ENCODE measurements at places on chromosomes 7 and 10.

DNA sequence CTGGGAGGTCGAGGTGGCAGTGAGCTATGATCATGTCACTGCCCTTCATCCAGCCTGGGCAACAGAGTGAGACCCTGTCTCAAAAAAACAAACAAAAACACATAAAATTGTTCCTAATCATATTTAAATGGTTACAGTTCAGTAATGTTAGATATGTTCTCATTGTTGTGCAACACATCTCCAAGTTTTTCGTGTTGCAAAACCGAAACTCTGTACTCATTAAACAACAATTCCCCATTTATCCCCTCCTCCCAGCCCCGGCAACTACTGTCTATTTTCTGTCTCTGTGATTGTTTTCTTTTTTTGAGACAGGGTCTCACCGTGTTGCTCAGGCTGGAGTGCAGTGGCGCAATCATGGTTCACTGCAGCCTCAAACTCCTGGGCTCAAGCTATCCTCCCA is 16.1 kb upstream of the PRXL2A start:
- no peak for DNase-seq

DNA sequence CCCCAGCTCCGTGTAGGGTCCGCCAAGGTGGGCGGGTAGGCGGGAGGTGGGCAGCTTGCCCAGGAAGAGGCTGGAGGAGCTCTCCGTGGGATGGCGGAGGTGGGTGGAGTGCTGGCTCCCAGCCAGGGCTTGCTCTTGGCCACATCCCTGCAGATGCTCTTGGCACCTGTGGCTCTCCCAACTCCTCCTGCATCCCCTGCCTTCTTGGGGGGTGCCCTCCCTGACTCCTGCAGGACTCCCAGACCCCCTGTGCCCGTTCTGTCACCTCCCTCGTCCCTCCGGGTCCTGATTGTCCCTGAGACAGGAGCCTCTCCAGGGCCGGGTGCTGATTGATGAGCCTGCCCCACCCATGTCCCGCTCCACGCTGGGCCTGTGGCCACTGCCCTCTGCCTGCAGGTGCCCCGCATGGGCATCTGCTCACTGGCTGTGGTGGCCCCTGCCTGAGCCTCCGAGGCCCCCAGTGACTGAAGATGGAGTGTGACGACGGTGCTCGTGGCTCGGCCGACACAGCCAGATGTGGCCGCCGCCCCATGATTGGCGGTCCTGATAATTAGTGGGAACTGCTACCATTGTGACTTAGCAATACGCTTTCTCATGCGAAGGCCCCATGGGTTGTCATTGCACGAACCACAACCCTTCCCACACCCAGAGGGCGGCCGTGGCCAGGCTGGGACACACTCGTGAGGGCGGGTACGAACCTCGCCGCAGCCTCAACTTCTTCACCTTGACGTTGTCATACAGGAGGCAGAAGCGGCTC is 23.6 kb downstream of the CFAP46 start:
- DNase-seq = no peak

DNA sequence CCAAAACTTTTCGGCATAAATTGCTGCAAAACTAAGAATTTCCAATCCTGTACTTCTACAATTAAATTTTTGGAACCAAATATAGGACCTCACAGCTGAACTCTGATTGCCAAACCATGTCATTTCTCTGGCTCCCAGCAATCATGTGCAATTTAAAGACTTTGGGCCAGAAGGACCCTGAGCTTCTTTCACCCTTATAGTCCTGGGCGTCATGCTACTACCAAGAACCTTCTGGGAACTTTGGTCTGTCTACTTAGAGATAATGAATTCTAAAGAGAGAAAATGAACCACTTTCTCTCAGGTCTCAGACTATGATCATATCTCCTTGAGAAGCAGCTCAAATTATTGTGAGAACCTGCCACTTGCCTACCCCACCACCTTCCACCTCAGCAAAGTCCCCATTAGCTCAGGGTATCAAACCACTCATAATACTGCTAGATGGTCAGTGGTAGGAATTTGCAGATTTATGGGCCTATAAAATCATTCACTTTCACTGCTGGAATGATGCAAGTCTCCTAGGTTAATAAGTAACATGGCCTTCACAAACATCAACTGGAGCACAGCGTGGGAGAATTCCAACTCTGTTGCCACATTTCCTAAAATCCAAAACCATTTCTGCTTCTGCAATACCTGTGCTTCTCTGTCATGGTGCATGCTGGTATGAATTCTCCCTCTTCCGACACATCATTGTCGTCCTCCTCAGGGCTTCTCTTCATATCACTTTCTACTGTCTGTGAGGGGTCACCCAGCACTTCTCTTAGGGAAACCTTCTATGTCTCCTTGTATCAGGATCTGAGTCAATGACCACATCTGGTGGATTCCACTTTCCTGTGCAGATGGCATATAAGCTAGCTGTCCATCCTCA is 6.6 kb upstream of the WDR91 start:
- DNase-seq = no peak

DNA sequence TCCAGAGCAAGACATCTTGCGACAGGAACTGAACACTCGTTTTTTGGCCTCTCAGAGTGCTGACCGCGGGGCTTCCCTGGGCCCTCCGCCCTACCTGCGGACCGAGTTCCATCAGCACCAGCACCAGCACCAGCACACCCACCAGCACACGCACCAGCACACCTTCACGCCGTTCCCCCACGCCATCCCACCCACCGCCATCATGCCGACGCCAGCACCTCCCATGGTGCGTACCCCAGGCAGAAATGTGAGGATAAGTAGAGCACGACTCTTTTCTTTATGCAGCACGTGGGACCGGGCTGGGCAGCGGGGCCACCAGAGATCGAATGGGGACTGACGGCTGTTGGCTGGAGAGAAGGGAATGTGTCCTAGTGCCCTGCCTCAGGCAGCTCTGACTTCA is 365.8 kb upstream of the GALNT17 start:
- no peak for DNase-seq

DNA sequence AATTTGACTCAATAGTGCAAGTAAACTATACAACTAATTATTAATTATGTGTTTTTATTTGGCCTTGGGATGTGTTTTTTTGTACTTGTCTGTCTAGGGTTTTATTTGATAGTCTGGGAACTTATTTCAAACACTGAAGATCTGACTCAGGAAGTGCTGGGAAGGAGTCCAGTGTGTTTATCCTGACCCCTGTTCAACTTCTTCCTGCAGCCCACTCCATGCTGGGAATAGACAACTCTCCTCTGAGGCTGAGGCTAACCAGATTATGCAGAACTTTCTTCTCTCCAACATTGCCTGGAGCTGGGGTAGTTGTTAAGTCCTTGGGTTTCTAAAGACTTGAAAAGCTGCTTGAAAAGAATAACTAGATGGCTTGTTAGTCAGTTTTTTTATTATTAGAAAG is 6.9 kb downstream of the CISD1 start:
- no peak for DNase-seq

DNA sequence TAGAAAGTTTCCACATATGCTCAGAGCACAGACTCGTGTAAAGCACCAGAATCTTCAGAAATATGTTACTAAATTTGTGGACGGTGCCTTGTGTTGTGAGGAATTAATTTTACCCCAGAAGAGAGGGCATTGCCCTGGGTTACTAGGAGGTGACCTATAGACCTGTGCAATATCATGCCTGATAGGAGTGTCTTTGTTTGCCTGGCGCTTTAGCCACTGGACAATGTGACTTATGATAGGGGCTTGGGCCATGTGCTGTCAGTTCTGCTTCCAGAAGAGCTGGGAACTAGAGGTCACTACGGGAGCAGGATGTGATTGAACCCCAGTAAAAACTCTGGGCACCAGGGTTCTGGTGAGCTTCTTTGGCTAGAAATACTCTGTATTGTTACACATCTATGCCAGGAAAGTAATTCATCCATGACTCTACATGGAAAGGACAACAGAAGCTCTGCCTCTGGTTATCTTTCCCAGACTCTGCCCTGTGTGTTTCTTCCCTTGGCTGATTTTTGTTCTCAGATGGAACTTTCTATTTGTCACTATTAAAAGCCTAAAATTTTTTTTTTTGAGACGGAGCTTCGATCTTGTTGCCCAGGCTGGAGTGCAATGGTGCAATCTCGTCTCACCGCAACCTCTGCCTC is 75.5 kb downstream of the SIRT1 start:
- no peak for DNase-seq

DNA sequence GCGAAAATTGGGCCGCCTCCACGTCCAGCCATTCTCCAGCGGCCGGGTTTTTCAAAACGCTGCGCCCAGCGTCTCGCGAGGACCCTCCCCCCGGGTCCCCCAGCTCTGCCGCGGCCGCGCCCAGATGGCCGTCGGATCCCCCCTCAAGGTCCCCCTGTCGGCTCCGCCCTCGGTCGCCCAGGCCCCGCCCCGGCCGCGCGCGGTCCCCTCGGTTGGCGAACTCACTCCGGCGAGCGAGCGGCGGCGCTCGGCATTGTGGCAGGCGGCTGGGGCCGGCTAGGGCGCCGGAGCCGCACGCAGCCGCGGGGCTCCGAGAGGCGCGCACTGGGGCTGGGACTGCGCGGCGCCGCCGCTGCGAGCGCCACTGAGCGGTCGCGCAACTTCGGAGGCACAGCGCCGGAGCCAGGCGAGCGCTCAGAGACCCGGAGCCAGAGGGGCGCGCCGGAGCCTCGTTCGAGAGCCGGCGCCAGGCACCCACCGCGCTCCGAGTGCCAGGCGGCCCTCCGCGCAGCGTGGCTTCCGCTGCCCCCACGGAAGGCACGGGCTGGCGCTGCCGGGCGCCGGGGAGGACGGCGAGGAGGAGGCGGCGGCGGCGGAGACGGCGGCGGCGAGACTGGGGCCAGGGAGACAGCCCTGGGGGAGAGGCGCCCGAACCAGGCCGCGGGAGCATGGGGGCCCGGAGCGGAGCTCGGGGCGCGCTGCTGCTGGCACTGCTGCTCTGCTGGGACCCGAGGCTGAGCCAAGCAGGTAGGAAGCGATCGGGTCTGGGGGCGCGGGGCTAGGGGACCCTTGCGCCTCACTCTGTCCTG is at the start of gene UNC5B:
Gene UNC5B, plus strand, starts transcription at position 253 of the 809 bp plus-strand sequence. Its CDS starts 416 bp downstream, at position 669.
- peak; percentile 53 for DNase-seq

- DNase-seq = no peak
Observed at GRCh38 chr10:88490231-88490980, 92.7 kb downstream of the RNLS start.

All from stimulated activated CD4-positive, alpha-beta T cell treated with anti-CD3 and anti-CD28 coated beads, Interleukin-15, amount 100 ng/mL, for 1 hour (primary cell).